ENCODE measurements at places on chromosomes 1 and 21. TPM values are rescaled to one million over a fixed set of nuclear protein-coding genes. Genes with fewer than 3 reads are reported as not detected.

The IQGAP3 gene
- polyA plus RNA-seq, result 11.3 TPM

The FAM151A gene
- not detected for polyA plus RNA-seq

The VSIG8 gene
- 0.11 TPM for polyA plus RNA-seq

The MYOC gene
- not detected for polyA plus RNA-seq

The FCMR gene
- polyA plus RNA-seq, result 8.9 TPM

The SLC30A2 gene
- polyA plus RNA-seq, result not detected

The KAZN gene
- 7.2 TPM for polyA plus RNA-seq

The ZNF124 gene
- polyA plus RNA-seq, result 1.5 TPM

The NHLH1 gene
- polyA plus RNA-seq, result 0.07 TPM

The PIGR gene
- polyA plus RNA-seq, result not detected

The ETS2 gene
- polyA plus RNA-seq, result 32.5 TPM

The C1orf87 gene
- not detected for polyA plus RNA-seq

The LYST gene
- 4.1 TPM for polyA plus RNA-seq

The SPRR2D gene
- 29.7 TPM for polyA plus RNA-seq

The TPRG1L gene
- 25.0 TPM for polyA plus RNA-seq

The ZBTB21 gene
- 3.3 TPM for polyA plus RNA-seq

The PLD5 gene
- polyA plus RNA-seq, result 4.2 TPM

The GLMN gene
- polyA plus RNA-seq, result 8.2 TPM

The NUDT4B gene
- not detected for polyA plus RNA-seq

The TRAF3IP3 gene
- 0.01 TPM for polyA plus RNA-seq

The TSTD1 gene
- 153 TPM for polyA plus RNA-seq

The DENND2D gene
- 9.7 TPM for polyA plus RNA-seq

The NEK2 gene
- 16.1 TPM for polyA plus RNA-seq

The SPATA1 gene
- polyA plus RNA-seq, result 0.21 TPM

The CD160 gene
- not detected for polyA plus RNA-seq

The NPPB gene
- not detected for polyA plus RNA-seq

The LCE3D gene
- polyA plus RNA-seq, result 9.3 TPM

The CRYZ gene
- 40.1 TPM for polyA plus RNA-seq

The MYOM3 gene
- polyA plus RNA-seq, result 0.15 TPM

The RPL22 gene
- polyA plus RNA-seq, result 724 TPM

The TSEN15 gene
- 41.2 TPM for polyA plus RNA-seq

The KCNJ15 gene
- polyA plus RNA-seq, result 24.5 TPM

The GPR89A gene
- polyA plus RNA-seq, result 15.4 TPM

The RGL1 gene
- polyA plus RNA-seq, result 0.37 TPM

The GBP6 gene
- polyA plus RNA-seq, result 0.14 TPM

The RUNX1 gene
- 15.3 TPM for polyA plus RNA-seq

The AGT gene
- not detected for polyA plus RNA-seq

The KIF21B gene
- 0.14 TPM for polyA plus RNA-seq

The RGS16 gene
- 0.10 TPM for polyA plus RNA-seq

The LAMTOR2 gene
- 164 TPM for polyA plus RNA-seq

The TIE1 gene
- not detected for polyA plus RNA-seq

The KIF2C gene
- 36.2 TPM for polyA plus RNA-seq

The SLC16A4 gene
- 0.18 TPM for polyA plus RNA-seq

The TEDDM1 gene
- not detected for polyA plus RNA-seq

The NT5C1A gene
- polyA plus RNA-seq, result not detected

The MANEAL gene
- polyA plus RNA-seq, result 0.29 TPM

The DYRK3 gene
- polyA plus RNA-seq, result 7.5 TPM

The ELF3 gene
- 0.04 TPM for polyA plus RNA-seq

The GBP4 gene
- polyA plus RNA-seq, result 0.01 TPM

The RAD54L gene
- polyA plus RNA-seq, result 17.0 TPM

The NCMAP gene
- polyA plus RNA-seq, result not detected

The PLEKHA6 gene
- polyA plus RNA-seq, result 2.0 TPM
